NCI-H226 (cell line): ENCODE measurements at places on chromosomes 11 and 22.

DNA sequence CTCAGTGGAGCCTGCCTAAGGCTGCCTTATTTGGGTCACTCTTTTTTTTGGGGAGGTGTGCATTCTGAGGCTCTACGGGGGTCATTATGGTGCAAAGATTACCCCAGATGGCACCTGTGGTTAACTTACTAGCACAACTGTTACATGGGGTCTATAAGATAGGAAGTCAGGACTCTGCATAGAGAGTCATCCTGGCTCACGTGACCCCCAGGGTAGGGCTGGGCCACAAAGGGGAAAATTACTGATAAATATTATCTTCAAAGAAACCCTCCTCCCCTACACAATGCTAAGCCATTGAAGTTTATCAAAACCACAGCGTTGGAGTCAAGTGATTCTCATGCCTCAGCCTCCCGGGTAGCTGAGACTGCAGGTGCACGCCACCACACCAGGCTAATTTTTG, 397.1 kb downstream of the MN1 start:
- DNase-seq = no peak

DNA sequence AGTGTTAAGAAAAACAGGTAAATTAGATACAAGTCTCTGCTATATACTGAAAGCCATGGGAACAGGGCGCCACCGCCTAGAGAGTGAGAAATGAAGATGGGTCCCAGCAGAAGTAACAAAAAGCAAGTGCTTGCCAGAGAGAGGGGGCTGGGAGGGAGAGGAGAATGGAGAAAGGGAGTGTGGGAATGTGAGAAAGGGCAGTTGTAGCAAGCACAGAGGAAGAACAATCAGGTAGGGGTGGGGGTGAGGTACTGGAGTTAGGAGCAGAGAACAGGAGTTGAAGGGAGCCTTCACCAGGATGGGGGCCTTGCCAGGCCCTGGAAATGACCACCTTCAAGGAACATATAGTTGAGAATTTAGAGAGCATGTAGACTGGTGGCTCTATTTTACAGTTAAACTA, 66.8 kb downstream of the TCF20 start:
- DNase-seq = no peak

- peak; percentile 7 for DNase-seq
These were observed 99.6 kb downstream of the TIMP3 start for GRCh38 chr22:32900886-32901635.

- no peak for DNase-seq
These were observed 50.6 kb downstream of the C11orf96 start for GRCh38 chr11:43992834-43993637.

GRCh38 chr11:79400717-79401330, 40.0 kb downstream of the TENM4 start:
- DNase-seq = no peak

DNA sequence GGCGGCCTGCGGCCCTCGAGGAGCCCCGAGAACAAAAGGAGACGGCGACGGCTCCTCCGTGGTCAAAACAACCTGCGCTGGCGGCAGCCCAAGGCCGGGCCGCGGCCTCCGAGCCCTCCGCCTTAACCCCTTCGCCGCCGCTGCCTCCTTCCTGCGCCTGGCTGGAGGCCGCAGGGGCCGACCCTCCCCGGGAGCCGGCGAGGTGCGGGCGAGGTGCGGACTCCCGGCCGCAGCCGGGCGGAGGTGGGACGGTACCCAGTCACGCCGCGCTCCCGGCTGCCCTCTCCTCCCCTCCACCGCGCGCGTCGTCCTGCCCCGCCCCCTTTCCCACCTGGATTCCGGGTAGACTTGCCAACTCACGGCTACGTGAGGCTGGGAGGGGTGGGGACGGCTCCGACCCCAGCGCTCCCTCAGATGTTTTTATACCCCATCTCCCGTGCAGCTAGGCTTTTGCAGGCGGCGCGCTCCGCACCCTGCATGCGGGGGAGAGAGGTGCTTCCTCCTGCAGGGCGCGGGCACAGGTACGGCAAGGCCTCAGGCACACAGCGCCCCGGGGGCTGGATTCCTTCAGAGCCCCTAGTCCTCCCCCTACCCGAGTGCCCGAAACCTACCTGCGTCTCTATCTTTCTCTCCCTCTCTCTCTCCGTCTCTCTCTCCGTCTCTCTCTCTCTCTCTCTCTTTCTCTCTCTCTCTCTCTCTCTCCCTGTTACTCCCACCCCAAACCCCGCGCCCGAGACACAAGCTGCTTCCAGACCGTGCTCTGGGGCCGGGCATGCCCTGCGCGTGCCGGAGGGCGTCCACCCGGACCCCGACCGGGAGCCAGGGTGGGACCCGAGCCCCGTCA, 2.0 kb downstream of the PDGFB start:
- peak; percentile 33 for DNase-seq

DNA sequence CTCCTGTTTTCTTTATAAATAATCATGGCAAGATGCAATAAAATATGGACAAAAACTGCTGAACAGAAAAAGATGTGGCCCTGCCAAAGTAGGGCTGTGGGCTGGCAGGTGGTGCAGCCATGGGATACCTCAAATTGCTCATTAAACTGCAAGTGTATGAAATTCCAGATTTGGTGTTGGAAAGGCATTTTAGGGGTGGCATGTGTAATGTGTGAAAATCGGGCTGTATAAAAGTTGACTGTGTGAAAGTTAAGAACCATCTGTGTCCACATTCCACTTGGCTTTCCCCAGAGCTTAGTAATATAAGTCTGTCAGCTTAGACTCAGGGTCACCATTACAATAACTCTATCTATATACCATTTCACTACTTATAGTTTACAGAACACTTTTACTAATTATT, 34.8 kb upstream of the FZD4 start:
- DNase-seq = no peak

DNA sequence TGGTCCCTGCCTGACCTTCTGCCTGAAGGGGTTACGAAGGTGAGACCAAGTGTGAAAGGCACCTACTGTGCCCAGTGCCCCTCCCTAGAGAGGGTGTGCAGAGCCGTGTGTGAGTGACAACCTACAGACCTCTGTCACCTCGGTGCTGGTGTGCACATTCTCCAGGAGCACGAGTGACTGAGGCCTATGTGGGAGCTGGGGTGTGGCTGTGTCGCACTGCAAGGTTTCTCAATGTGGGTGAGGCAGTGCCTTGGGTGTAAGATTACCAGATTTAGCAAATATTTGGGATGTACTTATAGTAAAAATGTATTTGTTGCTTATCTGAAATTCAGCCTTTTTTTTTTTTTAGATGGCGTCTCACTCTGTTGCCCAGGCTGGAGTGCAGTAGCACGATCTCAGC, 5.6 kb downstream of the STARD10 start:
- DNase-seq = no peak

- peak; percentile 7 for DNase-seq
These were observed 580 bp downstream of the DTX4 start for GRCh38 chr11:59172345-59173079.

GRCh38 chr11:57463671-57464538, 3.6 kb downstream of the RTN4RL2 start:
- DNase-seq = no peak

DNA sequence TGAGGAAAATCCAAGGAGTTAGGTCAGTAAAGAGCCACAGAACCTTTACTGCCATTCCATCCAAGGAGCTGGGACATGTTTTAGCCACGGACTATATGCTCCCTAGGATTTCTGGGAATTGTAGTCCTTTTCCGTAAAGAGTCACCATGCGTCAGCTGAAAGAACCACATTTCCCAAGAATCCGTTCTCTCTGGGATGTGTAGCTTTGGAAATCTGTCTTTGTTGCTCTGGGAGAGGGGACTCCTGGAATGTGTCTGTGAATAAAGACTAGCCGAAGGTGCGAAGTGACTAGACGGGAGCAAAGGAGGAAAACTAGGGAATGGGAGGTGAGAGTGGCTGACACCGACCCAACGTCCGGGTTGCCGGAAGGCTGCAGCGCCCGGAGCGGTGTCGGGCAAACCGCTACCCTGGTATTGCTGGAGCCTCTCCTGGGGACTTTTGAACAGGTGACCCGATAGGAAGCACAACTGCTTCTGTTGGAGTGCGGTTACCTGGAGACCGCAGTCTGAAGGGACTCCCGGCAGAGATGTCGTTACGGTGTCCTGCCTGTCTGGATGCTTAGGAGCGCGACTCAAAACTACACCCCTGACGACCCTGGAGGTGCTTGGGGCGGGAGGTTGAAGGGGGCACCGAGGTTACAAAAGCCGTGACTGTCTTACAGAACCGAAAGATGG, at the start of gene IFTAP:
IFTAP (plus strand) TSS at position 187 of the 674 bp plus-strand sequence. CDS start 15,602 bp downstream, outside the sequence.
- peak; percentile 84 for DNase-seq

GRCh38 chr11:6663794-6664469, 8.3 kb upstream of the DCHS1 start:
- no peak for DNase-seq

GRCh38 chr22:29780220-29780619, 13.1 kb downstream of the UQCR10 start:
- DNase-seq = no peak

DNA sequence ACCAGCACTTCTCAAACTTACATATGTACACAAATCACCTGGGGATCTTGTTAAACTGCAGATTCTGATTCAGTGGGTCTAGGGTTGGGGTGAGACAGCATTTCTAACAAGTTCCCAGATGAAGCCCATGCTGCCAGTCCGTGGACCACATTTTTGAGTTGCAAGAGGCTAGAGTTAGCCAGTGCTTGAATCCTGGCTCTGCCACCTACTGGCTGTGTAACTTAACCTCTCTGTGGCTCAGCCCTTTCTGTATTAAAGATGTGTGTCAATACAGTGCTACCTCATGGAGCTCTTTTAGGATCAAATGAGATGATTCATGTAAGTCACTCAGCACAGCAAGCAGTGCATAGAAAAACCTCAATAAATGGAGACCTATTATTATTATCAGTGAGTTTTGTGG, 90.2 kb upstream of the ISX start:
- DNase-seq = no peak

- DNase-seq = peak; percentile 39
These were observed 8.3 kb downstream of the FTH1 start for GRCh38 chr11:61959114-61959513.

DNA sequence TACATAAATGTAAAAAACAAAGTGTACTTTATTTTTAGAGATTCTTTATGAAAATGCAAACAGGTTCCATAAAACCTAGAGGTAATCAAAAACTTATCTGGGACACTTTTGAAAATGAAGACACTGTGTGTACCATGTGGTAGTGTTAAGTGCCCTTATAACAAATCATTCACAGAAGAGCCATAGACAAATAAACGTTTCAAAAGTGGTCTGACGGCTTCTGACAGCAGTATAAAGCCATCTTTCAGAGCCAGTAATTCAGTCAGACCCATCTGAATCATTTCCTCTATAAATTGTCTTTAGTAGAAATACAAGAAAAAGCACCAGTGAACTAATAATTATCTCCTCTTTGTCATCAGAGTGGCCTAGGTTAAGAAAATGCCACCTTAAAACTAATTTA, 100.0 kb downstream of the PAX6 start:
- no peak for DNase-seq

DNA sequence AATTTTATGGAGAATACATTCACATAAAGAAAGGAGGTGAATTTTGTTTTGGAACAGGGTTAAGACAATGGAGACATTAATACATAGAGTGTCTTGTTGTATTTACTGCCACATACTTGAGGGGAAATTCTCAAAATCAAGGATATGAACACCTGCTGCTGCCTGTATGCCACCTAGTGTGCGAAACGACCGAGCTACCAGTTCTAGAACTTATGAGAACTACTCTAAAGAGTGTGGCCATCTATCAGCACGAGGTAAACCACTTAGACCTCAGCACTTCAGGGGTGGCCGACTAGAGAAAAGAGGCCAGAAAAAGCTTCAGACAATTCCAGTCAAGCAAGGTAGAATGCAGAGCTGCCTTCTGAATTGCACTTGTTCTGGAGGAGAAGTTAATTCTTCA, 1.5 kb upstream of the AGBL2 start:
- no peak for DNase-seq

DNA sequence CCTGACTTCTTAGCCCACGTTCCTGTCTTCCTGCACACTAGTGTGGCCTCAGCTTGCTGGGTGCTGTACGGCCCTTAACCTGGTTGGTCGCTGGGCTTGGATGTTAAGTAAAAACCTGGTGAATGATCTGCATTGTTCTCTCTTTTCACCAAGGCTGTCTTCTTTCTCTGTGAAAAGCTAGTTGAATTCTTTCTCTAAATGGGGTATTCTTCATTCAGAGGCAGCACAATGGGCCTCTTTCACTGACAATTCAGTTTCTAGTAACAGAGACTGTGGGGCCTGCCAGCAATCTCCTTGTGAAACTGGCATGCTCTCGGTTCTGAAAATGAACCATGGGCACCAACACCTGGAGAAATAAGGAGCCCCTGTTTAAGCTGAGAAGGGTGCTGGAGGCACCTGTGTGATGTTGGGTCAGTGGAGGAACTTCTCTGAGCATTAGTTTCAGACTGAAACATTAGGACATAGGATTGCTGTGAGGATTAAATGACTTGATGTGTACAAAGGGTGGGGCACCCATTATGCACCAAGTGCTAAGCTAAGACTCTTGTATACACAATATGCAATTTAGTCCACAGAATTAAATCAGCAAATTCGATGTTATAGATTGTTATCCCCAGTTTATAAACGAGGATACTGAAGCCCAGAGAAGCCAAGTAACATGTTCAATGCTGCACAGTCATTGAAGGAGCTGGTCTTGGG, 33.1 kb upstream of the ELF5 start:
- DNase-seq = no peak

DNA sequence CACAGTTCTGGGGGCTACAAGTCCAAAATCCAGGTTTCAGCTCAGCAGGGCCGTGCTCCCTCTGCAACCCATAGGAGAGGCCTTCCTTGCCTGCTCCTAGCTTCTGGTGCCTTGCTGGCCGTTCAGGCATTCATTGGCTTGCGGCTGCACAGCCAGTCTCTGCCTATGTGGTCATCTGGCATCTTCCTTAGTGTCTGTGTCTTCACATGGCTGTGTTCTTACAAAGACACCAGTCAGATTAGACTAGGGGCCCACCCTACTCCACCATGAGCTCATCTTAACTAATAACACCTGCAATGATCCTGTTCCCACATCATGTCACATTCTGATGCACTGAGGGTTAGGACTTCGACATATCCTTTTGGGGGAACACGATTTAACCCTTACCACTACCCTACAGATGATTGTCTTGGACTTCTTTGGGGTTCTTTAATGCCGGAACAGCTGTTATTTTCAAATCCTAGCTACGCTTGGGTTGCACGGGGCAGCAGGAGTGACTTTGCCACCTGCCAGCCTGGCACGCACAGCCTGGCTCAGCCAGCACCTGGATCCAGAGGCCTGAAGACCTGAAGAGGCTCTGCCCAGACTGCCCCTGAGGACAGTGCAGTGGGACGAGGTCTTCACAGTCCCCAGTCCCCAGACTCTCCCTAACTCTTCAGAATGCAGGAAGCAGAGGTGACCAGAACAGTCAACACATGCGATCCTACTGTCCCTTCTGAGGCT, 7.7 kb upstream of the NEAT1 start:
- no peak for DNase-seq

DNA sequence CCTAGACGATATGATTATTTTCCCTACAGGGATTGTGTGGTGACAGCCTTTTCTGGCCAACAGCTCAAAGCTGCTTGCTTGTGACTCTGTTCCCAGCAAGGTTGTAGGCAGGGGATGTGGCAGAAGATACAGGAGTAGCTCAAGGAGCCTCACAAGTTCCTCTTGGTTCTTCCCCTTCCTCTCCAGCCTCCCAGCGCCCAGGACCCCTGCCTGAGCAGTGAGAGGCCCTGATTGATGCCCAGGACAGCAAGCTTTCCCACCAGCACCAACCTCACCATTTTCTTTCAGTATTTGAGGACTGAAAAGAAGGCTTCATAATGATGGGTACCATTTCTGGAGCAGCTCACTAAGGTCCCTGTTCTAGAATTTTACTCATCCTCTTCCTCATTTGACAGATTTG, 248.0 kb downstream of the TENM4 start:
- no peak for DNase-seq

- DNase-seq = no peak
These were observed 54.6 kb downstream of the SFI1 start for GRCh38 chr22:31550871-31551370.

- peak; percentile 92 for DNase-seq
These were observed 260.4 kb upstream of the ARHGAP20 start for GRCh38 chr11:110972640-110973039.
